Stimulated activated CD8-positive, alpha-beta memory T cell treated with anti-CD3 and anti-CD28 coated beads, Interleukin-4, amount 100 ng/mL, for 24 hours (primary cell): ENCODE measurements at places on chromosomes 7 and 10.

GRCh38 chr7:46153583-46153950 is 232.5 kb upstream of the IGFBP3 start:
- no peak for DNase-seq

DNA sequence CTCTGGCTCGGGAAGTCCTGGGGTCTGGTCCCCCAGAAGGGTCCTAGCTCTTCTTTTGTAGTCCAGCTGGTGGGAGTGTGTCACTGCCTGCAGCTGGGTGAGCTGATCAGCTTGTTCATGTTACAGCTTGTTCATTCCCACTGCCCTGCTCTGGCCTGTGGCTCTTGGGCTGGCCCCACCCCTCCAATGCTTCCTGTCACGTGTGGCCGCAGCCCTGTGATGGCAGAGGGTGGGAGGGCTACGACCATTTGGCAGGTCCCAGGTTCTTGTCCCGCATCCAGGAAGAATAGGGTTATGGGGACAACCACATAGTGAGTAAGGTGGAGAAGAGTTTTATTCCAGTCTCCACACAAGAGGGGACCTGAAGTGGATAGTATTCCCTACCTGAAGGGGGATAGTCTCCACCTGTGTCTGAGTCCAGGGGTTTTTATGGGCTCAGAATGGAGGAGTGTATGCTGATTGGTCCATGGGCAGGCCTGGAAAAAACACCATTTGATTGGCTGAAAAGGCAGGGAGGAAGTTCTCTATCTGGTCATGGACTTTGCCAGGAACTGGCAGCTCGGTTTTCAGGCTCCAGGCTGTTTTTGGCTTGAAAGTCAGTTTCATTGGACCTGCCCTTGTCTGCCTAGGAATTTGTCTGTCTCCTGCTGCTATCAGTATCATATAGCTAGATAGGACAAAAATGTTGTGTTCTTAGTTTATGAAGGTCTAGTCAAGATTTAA is 13.1 kb downstream of the SDHAF3 start:
- no peak for DNase-seq

GRCh38 chr7:41874201-41874785 is 171.4 kb upstream of the INHBA start:
- no peak for DNase-seq

- DNase-seq, result no peak
Observed at GRCh38 chr7:142760071-142760642, 10.6 kb upstream of the PRSS2 start.

DNA sequence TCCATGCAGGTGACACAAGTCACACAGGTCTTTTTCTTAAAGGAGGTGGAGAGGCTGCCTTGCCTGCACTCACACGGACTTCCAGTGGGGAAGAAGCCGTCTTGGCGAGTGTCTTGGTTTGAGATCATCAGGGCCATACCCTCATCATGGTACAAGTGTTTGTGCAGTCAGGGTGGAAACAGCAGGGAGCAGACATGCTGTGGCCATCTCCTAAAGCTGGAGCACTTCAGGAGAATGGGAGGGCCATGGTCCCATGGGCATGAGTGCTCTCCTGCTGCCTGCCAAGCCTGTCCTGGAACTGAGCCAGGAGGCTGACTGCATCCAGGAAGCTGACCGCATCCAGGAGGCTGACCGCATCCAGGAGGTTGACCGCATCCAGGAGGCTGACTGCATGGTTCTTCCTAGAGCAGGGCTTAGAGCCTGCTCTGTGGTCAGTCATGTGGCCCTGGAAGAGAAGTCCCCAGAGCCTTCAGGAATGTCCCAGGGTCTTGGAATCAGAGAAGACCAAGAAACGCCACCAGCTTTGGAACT is 98.4 kb downstream of the ADARB2 start:
- DNase-seq, result no peak

DNA sequence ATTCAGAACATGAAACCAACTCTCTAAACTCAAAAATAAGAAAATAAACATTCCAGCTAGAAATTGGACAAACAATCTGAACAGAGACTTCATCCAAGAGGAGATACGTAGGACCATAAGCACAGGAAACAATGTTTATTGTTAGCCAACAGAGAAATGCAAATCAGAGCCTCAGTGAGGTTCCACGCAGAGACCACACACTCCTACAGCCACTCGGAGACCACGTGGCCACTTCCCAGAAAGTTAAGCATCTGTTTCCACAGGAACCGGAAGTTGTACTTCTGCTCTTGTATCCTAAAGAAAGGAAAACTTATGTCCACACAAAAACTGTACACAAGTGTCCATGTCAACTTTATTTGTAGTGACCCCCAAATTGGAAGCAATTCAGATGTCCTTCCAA is 214.8 kb downstream of the MGMT start:
- DNase-seq, result no peak

- no peak for DNase-seq
Observed at GRCh38 chr10:35387768-35388167, 51.5 kb downstream of the CCNY start.
